A549 treated with AZD2906 at 1 μM for 4 hours (cell line): ENCODE measurements at places on chromosomes 16 and 17. TPM values are rescaled to one million over a fixed set of nuclear protein-coding genes. Genes with fewer than 3 reads are reported as not detected.

TMEM92 gene
- total RNA-seq, result 14.3 to 19.6 TPM (median 17.0 TPM) in 5 replicates

CHD9 gene
- 13.2 to 19.0 TPM (median 14.7 TPM) in 5 replicates for total RNA-seq

SPATA22 gene
- total RNA-seq, result not detected in 5 replicates

UBB gene
- 1,868 to 2,263 TPM (median 2,004 TPM) in 5 replicates for total RNA-seq

INCA1 gene
- 1.4 to 1.9 TPM (median 1.6 TPM) in 5 replicates for total RNA-seq

ANKFN1 gene
- not detected in 5 replicates for total RNA-seq

WNT9B gene
- 0.02 to 0.05 TPM in 2 of 5 replicates, not detected in the others for total RNA-seq

SHCBP1 gene
- 30.4 to 40.3 TPM (median 36.0 TPM) in 5 replicates for total RNA-seq

ITGAD gene
- total RNA-seq, result 0.03 TPM in 1 of 5 replicates, not detected in the others

CD300E gene
- not detected in 5 replicates for total RNA-seq
